ENCODE measurements at places on chromosomes 1 and 21.
A peak's percentile ranks its signal among the peaks of the same experiment; 100 is the strongest.

GRCh38 chr1:164905869-164906268 is 346.9 kb downstream of the PBX1 start:
- DNase-seq: no peak

DNA sequence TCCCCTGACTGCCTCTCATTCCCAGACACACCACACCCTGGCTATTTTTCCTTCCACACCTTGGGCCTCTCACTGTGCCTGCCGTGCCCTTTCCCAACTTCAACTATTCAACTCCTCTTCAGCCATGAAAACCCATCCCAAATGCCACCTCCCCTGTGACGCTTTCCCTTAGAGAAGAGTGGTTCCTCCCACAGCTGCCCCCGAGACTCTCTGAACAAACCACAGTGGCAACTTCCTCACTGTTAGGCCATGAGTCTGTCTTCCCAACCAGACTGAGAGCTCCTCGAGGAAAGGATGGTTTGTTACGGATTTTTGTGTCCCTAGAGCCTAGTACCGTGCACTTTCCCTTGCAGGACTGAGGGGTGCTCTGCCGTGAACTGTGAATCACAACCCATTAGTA is 59.2 kb downstream of the LRRN2 start:
- DNase-seq: no peak

- DNase-seq: no peak
Measured at GRCh38 chr21:21750124-21750825, 752.1 kb downstream of the NCAM2 start.

- DNase-seq: no peak
Measured at GRCh38 chr1:147641291-147641690, 29.0 kb downstream of the ACP6 start.

DNA sequence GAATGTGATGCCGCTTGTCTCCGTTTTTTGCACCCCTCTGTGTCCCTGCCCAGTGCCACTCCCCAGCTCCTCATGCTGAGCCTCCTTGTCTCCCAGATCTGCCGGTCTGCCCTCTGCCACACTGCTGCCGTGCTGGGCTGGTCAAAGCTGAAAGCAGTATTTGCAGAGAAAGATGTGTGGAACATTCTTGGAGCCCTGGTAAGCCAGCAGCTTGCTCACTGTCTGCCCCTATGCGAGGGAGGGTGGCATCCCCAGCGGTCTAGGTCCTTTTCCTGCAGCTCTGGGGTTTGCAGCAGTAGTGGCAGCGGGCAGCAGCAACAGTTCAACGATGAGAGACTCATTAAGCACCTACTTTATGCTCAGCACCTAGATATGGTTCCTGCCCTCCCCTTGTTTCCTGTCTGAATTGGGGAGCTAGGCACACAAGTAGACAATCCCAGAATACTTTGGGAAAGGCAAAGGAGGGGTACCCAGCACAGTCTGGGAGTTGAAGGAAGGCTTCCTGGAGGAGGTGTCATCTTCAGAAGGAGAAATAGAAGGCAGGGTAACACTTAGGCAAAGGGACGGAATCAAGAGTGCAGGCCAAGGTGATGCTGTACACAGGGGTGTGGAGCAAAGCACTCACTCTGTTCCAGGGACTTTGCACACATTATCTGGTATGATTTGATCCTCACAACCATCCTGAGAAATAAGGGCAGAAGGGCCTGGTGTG is 63.1 kb downstream of the KIF21B start:
- DNase-seq: no peak

- peak; percentile 57 for DNase-seq
Measured at GRCh38 chr1:44714944-44715571, 15.9 kb downstream of the RNU5D-1 start.

DNA sequence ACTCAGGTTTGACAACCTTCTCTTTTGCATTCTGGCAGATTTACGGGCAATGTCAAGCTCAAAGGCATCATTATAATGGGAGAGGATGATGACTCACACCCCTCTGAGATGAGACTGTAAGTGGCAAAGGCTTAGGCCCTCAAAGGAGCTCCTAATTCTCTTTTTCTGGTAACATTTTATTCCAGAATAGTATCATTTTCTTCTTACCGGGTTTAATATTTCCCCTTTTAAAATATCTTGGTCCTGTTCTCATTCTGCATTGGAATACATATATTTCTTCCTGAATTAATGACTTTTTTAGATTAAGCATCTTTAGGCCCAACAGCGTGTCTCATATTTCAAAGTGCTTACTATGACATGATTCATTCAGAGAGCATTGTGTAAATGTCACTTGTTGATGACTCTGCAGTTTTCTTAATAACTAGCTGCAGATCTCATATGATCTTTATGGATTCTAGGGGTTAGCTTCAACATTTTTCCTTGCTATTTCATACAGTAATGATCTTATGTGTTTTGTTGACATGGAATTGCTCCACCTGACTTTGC is 1.7 kb downstream of the PITHD1 start:
- DNase-seq: no peak

GRCh38 chr1:206041640-206042039 is 11.3 kb upstream of the RHEX start:
- DNase-seq: no peak

GRCh38 chr1:224594851-224595250 is 21.3 kb upstream of the CNIH3 start:
- DNase-seq: no peak

DNA sequence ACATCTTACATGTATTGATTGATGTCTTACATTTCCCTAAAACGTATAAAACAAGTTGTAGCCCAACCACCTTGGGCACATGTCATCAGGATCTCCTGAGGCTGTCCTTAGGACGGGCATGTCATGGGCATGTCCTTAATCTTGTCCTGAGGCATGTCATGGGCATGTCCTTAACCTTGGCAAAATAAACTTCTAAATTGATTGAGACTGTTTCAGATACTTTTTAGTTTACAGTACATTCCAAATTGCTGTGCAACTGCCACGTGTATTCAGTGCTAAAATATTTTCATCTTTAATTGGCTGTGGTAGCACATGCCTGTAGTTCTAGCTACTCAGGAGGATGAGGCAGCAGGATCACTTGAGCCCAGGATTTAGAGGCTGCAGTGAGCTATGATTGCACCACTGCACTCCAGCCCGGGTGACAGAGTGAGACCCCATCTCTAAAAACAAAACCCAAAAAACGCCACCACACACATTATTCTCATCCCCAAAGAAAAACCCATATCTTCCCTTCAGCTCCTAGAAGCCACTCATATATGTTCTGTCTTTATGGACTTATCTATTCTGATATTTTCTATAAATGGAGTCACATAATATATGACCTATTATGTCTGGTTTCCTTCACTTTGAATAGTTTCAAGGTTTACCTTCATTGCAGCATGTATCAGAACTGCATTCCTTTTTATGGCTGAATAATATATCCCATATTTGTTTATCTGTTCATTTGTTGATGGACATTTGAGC is 96.0 kb upstream of the BTG3 start:
- no peak for DNase-seq

DNA sequence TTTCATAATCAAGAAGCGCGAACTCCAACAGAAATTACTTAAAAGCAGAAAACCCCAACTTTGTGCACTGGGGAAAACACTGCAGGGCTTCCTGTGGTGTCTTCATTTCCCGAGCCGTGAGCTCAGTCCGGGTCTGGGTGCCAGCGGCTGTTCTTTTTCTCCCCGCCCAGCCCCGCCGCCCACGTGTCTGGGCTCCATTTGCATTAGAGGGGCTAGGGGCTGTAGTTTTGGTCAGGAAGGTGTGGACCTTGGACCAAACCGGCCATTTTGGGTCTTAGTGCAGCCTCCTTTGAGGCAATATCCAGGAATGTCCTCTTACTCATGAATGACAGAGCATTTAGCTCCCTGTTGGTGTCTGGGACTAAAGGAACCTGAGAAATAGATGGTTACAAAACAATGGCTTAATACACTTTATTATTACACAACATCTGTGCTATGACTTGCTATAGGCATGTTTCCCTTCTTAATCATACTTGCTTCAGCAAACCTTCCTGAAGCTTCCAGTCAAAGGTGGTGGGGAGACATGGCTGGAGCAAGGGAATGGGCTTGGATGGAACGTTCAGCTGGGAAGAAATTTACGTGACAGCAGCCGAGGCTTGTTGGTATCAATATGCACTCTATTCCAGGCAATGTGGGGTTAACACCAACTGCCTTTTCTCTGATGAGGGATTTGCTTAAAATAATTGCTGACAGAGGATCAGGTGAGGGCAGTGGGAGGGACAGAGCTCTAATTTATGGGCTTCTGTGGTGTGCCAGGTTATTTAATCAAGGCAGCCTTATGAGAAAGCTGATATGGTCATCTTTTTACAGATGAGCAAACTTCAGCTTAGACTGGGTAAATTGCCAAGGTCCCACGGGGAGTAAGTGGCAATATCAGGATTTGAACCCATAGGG is 1.1 kb downstream of the AGTRAP start:
- no peak for DNase-seq

- no peak for DNase-seq
Measured at GRCh38 chr1:110508028-110508940, 10.7 kb downstream of the KCNA10 start.

Data from stimulated activated effector memory CD8-positive, alpha-beta T cell treated with anti-CD3 and anti-CD28 coated beads, Interleukin-12 subunit alpha, Interleukin-12 subunit beta, amount 100 ng/mL, for 72 hours (primary cell).